ENCODE measurements at places on chromosomes 1 and 21. TPM values are rescaled to one million over a fixed set of nuclear protein-coding genes. Genes with fewer than 3 reads are reported as not detected.

ACKR1 gene
- 146 TPM for total RNA-seq

KRTAP21-2 gene
- total RNA-seq, result not detected

GBP7 gene
- 0.32 TPM for total RNA-seq

LRRC38 gene
- 0.17 TPM for total RNA-seq

DNAH14 gene
- total RNA-seq, result 14.9 TPM

C2CD2 gene
- total RNA-seq, result 26.4 TPM

FAM110D gene
- 6.9 TPM for total RNA-seq

AMY1B gene
- total RNA-seq, result 4.1 TPM

SLC1A7 gene
- total RNA-seq, result 0.26 TPM

DNA sequence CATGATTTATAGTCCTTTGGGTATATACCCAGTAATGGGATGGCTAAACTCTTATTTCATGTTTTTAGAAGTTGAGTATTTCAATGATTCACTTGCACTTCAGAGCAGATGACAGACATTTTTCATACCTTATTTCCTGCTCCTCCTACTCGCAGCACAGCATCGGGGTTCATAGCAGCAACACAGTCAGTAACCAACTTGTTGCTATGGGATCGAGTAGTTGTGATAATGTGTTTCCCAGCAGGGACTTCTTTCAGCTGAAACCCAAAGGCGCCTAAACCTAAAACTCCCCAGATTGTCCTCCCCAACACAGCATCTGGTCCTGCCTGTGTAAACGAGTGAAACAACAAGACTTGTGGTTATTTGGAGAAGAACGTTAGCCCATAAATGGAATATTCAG, 16.3 kb upstream of the EPRS1 start:
- peaks cover 83% of the 10 kb centered on the region for H3K36me3 ChIP-seq
- H3K27me3 ChIP-seq, result no peaks in the 10 kb centered on the region
- no peak overlapping the region for H3K4me3 ChIP-seq
- H3K4me1 ChIP-seq, result no peaks in the 10 kb centered on the region

DNA sequence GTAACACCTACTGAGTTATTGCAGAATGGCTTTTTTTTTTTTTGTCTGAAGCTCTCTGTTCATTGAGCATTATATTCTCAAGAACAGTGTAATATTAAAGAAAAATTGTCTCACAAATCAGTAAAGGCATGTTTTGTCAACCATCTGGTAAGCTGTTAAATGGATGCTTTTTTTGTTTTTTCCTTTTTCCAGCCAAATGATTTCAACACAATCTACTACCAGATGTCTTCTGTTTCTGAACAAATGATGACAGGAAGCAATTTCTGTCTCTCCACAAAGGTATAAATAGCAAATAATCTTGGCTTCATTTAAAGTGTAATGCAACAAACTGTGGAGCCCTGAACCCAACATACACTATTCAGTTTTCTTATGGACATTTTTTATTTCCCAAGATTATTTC, 78.6 kb upstream of the RGS2 start:
- no peaks in the 10 kb centered on the region for H3K36me3 ChIP-seq
- H3K27ac ChIP-seq, result no peak overlapping the region
- no peak overlapping the region for H3K4me3 ChIP-seq
- H3K27me3 ChIP-seq, result no peaks in the 10 kb centered on the region
- DNase-seq, result no peak
- H3K4me1 ChIP-seq, result no peaks in the 10 kb centered on the region

- no peak for DNase-seq
- no peaks in the 10 kb centered on the region for H3K36me3 ChIP-seq
- H3K4me1 ChIP-seq, result peaks cover 5% of the 10 kb centered on the region
- no peak overlapping the region for H3K27ac ChIP-seq
- H3K27me3 ChIP-seq, result no peaks in the 10 kb centered on the region
- H3K4me3 ChIP-seq, result no peak overlapping the region
Measured at GRCh38 chr1:151134991-151135390, 11.4 kb downstream of the SEMA6C start.

- peak overlapping the region; percentile 83 for H3K27ac ChIP-seq
- peak overlapping the region; percentile 89 for H3K4me3 ChIP-seq
- DNase-seq, result peak; percentile 84
- H3K4me1 ChIP-seq, result peaks cover 29% of the 10 kb centered on the region
- no peaks in the 10 kb centered on the region for H3K27me3 ChIP-seq
Measured at GRCh38 chr1:39575191-39576015, 1.2 kb downstream of the PABPC4 start.

GRCh38 chr1:76203127-76203526, 128.6 kb downstream of the ST6GALNAC3 start:
- no peak overlapping the region for H3K27ac ChIP-seq
- H3K4me3 ChIP-seq, result no peak overlapping the region
- no peaks in the 10 kb centered on the region for H3K27me3 ChIP-seq
- no peak for DNase-seq
- H3K4me1 ChIP-seq, result no peaks in the 10 kb centered on the region

DNA sequence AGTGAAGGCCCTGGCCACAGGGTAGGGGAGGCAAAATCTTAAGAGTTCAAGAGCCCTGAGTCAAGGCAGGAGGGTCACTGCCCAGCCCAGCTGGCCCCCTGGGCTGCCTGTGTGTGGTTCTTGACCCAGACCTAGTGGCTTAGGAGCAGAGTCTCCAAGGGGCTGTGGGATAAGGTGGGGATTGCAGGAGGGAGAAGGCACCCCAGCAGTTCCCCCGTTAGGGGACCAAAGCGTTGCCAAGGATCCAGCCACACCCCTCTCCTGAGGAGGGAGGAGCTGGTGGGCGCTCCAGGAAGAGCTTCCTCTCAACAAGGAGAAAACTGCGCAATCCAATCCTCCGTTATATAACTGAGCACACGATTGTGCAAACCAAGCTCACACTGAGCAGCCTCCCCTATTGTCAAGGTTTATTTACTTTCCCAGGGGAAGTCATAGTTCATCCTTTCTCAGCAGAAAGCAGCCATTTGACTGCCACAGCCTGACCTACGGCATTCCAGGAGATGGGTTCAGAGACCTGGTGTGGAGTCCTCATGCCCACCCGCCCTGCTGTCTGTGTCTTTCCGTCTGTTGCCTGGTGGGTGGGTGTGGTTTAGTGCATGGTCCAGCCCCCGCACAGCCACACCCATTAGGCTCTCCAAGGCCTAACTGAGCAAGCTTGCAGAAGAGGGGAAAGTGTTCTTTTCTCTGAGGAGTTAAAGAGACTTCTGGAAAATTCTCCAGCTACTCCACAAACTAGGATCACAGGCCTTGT, 3.5 kb downstream of the EPHX1 start:
- peak overlapping the region; percentile 89 for H3K27ac ChIP-seq
- peak overlapping the region; percentile 16 for H3K4me3 ChIP-seq
- DNase-seq, result peak; percentile 86
- H3K4me1 ChIP-seq, result peaks cover 77% of the 10 kb centered on the region
- no peaks in the 10 kb centered on the region for H3K27me3 ChIP-seq

DNA sequence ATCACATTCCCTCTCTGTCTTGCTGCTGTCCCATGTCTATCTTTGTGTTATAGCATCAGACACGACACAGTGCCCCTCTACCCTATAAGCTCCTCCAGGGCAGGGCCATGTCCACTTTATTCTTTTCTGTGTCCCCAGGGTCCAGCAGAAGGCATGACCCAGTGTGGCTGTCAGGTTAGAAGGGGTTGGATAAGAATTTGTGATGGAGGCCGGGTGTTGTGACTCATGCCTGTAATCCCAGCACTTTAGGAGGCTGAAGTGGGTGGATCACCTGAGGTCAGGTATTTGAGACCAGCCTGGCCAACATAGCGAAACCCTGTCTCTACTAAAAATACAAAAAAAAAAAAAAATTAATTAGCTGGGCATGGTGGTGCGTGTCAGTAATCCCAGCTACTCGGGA, 26.3 kb upstream of the RNF19B start:
- H3K36me3 ChIP-seq, result no peaks in the 10 kb centered on the region
- no peak for DNase-seq
- no peaks in the 10 kb centered on the region for H3K27me3 ChIP-seq
- H3K4me1 ChIP-seq, result peaks cover 43% of the 10 kb centered on the region
- no peak overlapping the region for H3K27ac ChIP-seq

- H3K36me3 ChIP-seq, result no peaks in the 10 kb centered on the region
- no peaks in the 10 kb centered on the region for H3K27me3 ChIP-seq
- H3K4me3 ChIP-seq, result no peak overlapping the region
- peak; percentile 29 for DNase-seq
- H3K27ac ChIP-seq, result no peak overlapping the region
Measured at GRCh38 chr1:13805431-13805830, 105.4 kb downstream of the PRDM2 start.

- no peaks in the 10 kb centered on the region for H3K36me3 ChIP-seq
- H3K27ac ChIP-seq, result peak overlapping the region; percentile 58
- H3K4me1 ChIP-seq, result peaks cover 11% of the 10 kb centered on the region
- no peak overlapping the region for H3K4me3 ChIP-seq
- no peak for DNase-seq
Measured at GRCh38 chr1:172342584-172343239, 77.8 kb upstream of the C1orf105 start.

DNA sequence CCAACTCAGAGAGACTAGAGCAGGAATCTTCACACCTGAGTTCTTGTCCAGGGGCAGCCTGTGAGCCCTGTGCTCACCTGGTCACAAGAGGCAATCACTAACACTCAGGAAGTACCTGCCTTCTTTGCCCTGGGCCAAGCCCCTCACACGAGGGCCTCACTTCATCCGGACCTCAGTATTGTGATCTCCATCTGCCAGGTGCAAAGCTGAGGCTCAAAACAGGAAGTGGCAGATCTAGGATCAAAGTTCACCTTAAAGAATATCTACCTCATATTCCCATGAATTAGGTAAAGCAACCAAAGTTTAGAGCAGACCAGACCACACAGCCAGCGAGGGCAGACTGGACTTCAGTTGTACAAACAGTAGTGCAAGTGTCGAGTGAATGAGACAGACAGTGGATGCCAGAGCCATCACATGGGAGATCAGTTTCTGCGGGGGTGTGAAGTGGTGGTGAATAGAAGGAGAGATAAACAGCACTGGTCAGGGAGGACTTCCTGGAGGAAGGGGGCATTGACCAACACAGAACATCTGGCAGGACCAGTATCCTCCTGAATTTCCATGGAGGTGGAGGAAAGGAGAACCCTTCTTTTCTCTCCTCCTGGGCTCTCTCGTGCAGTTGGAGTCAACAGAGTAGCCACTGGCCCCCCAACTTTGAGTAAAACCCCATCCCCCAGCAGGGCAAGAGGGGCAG, 116.6 kb upstream of the ZBTB40 start:
- H3K4me3 ChIP-seq, result no peak overlapping the region
- no peaks in the 10 kb centered on the region for H3K27me3 ChIP-seq
- H3K36me3 ChIP-seq, result no peaks in the 10 kb centered on the region
- DNase-seq, result no peak
- H3K4me1 ChIP-seq, result no peaks in the 10 kb centered on the region

DNA sequence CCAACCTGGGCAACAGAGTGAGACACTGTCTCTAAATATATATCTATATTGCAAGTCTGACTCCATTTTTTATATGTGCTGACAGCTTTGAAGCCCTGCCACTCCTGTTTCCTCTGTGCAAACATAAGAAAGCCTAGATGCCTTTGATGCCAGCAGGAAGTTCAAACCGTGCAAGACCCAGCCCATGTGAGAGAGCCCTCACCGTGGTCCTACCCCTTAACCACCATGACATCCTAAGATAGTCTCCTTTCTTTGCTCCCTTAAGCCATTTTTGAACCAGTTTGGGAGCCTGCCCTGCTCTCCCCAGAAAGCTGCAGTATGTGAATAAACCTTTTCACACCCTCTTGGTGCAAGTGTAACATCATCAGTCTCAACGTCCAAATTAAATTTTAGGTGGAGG, 3.7 kb upstream of the DIPK1A start:
- no peak overlapping the region for H3K4me3 ChIP-seq
- no peak overlapping the region for H3K27ac ChIP-seq
- H3K36me3 ChIP-seq, result no peaks in the 10 kb centered on the region
- H3K27me3 ChIP-seq, result no peaks in the 10 kb centered on the region
- DNase-seq, result no peak

GRCh38 chr1:200892546-200892945, 2.2 kb upstream of the INAVA start:
- no peak overlapping the region for H3K4me3 ChIP-seq
- H3K27me3 ChIP-seq, result peaks cover 21% of the 10 kb centered on the region
- DNase-seq, result peak; percentile 30
- H3K4me1 ChIP-seq, result peaks cover 17% of the 10 kb centered on the region

DNA sequence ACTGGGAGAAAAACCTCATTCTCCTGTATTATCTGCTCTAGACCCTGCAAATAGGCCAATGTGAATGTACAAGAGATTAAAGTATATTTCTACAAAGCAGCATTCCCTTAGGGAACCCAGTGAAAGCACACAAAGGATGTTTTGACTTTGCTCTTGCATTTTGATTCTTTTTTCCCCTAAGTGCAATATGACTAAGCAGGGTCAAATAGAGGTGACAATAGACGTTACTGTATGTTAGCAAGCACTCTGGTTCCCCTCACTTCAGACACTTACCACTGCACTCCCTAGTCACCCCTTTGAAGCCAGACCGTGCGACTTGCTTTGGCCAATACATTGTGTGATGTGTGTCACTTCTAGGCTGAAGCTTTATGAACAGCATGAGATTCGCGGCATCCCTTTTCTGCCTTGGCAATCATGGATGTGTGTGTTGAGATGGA, 209.7 kb downstream of the RHOU start:
- no peak for DNase-seq
- no peaks in the 10 kb centered on the region for H3K36me3 ChIP-seq
- H3K4me3 ChIP-seq, result no peak overlapping the region
- no peak overlapping the region for H3K27ac ChIP-seq
- peaks cover 4% of the 10 kb centered on the region for H3K4me1 ChIP-seq

- no peaks in the 10 kb centered on the region for H3K4me1 ChIP-seq
- no peaks in the 10 kb centered on the region for H3K36me3 ChIP-seq
- no peak for DNase-seq
- no peaks in the 10 kb centered on the region for H3K27me3 ChIP-seq
- no peak overlapping the region for H3K27ac ChIP-seq
Measured at GRCh38 chr1:222828939-222829338, 14.1 kb downstream of the DISP1 start.

- no peaks in the 10 kb centered on the region for H3K36me3 ChIP-seq
- no peaks in the 10 kb centered on the region for H3K4me1 ChIP-seq
- H3K4me3 ChIP-seq, result no peak overlapping the region
- no peaks in the 10 kb centered on the region for H3K27me3 ChIP-seq
- H3K27ac ChIP-seq, result no peak overlapping the region
- DNase-seq, result no peak
Measured at GRCh38 chr1:47745715-47746609, 251.2 kb downstream of the TRABD2B start.

- no peak overlapping the region for H3K4me3 ChIP-seq
- H3K27ac ChIP-seq, result peak overlapping the region; percentile 71
- peaks cover 81% of the 10 kb centered on the region for H3K36me3 ChIP-seq
Measured at GRCh38 chr1:27891196-27891889, 19.0 kb downstream of the THEMIS2 start.

Measured in upper lobe of right lung (tissue), 1 donor.